ENCODE measurements at places on chromosomes 1 and 21.

DNA sequence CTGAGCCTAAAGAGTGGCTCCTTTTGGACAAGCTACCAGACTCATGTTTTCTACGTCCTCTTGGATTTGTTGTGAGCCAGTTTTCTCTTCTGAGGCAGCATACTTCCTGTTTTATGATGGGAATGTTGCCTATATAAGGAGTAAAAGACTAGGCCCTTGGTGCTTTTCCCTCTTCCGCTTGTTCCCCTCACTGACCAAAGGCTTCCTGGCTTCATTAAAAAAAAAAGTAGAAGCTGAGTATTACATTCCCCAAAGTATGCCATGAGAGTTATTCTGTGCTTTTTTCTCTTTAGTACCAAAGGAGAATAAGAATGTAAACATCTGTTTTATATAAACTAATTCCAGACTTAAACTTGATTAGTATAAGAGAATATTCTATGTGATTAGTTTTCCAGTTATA is 6.5 kb upstream of the HMCN1 start:
- DNase-seq: no peak

GRCh38 chr21:32916522-32917099 is 109.1 kb upstream of the OLIG2 start:
- no peak for DNase-seq

DNA sequence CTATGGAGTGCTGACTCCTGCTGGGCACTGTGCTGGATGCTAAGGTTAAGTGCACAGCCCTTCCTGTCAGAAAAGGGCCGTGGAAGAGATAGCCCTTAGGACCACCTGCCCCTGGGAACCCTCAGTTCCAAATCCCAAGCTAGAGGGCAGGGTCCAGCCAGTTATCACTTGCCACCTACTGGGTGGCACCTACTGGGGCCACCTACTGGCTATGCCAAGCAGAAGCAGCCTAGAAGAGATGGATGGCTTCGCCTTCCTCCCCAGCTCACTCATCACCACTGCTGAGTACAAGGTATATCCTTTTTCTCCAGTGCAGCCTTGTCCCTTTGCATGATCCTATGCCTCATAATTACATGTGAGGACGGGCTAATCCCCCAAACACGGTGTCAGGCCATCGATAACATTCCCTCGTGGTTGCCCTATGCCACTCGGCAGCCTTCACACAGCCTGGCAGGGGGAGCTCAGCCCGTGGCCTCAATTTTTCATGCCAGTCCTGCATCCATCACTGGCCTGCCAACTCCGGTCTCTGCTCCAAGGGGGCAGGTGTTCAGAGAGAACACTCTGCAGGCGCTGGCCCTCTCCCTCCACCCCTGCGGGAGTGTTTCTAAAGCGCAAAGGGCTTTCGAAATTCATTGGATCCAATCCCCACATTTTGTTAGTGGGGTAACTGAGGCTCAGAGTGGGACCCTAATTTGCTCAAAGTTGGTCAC is 49.0 kb downstream of the SYT2 start:
- no peak for DNase-seq

GRCh38 chr1:219113261-219113660 is 60.4 kb upstream of the LYPLAL1 start:
- DNase-seq: no peak

DNA sequence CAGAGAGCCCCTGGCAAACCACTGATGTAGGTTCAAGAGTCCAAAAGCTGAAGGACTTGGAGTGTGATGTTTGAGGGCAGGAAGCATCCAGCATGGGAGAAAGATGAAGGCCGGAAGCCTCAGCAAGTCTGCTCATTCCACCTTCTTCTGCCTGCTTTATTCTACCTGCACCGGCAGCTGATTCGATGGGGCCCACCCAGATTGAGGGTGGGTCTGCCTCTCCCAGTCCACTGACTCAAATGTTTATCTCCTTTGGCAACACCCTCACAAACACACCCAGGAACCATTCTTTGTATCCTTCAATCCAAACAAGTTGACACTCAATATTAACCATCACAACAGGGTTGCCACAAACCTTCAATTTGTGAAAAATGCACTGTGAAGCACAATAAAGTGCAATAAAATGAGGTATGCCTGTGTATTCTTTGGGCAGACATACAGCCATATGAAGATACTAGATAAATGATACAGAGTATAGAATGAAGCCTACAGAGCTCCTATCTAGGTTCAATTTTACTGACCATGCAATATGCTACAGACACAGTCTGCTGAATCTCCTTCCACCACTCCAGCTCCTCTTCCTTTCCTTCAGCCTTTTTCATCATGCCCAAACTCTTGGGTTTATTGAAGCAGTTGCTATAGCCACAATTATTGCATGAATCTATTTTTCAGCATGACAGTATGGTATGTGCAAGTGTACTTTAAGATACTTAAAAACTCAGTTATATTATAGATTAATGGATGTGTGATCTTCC is 24.0 kb upstream of the CDC42BPA start:
- DNase-seq: no peak

GRCh38 chr1:155313261-155313660 is 4.6 kb downstream of the FDPS start:
- DNase-seq: no peak

- DNase-seq: no peak
Observed at GRCh38 chr1:35539824-35540261, 17.4 kb downstream of the KIAA0319L start.

- DNase-seq: no peak
Observed at GRCh38 chr1:29669158-29669871, 433.0 kb downstream of the PTPRU start.

- DNase-seq: no peak
Observed at GRCh38 chr1:65795311-65795710, 2.6 kb downstream of the PDE4B start.

DNA sequence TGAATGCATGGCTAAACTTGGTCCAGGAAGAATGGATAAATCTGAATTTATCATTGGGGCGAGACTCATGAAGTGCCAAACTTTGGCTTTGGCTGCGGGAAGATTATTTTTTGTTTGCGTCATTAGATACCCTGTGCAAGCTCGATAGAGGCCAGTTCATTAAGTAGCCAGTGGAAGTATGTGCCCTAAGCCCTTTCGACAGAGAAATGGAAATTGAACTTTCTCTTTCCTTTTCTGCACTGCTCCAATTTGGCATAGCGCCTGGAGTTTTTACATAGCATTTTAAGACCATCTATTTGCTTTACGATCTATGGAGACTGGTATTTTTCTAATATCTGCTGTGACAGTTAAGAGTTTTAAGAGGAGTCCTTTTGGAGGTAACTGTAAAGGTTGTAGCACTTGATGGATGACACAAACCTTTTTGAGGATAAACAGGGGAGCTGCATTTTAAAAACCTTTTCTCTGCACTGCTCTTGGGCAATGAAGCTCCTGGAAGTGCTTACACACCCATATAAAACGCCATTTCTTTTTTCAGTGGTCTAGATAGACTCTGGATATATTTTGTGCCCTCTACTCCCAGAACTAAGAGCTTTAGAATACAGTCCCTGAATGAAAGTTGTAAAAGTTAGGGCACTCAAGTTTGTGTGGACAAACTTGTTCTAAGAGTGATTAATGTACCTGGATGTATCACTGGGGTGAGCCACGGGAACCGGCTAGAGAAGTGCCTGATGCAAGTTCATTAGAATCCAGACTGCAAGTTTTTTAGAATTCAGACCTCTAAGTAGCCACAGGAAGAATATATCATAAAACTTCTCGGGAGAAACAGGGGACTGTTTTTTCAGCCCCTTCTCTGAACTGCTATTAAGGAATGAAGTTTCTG is 41.3 kb upstream of the CFHR3 start:
- DNase-seq: no peak

DNA sequence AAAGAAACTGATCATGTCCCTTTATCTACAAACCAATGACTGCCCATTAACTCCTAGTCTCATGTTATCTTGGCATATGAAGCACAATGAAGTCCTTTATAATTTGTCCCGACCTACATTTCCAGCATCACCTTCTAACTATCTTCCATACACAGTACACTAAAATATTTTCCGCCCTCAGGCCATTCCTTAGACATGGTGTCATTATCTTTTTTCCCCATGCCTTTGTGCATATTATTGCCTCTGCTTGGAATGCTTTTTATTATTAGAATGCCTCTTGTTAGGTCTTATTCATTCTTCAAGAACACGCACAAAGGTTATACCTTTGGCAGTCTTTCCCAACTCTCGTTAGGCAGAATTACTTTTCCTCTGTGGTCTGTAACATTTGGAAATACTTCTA is 39.6 kb downstream of the ATG4C start:
- no peak for DNase-seq

GRCh38 chr1:192485692-192486436 is 89.7 kb upstream of the RGS1 start:
- DNase-seq: no peak

- no peak for DNase-seq
Observed at GRCh38 chr1:118077331-118078045, 107.5 kb downstream of the SPAG17 start.

- DNase-seq: peak; percentile 49
Observed at GRCh38 chr1:20717452-20718342, at the start of gene KIF17. KIF17 (minus strand) TSS chr1:20718007; CDS start chr1:20717706, 301 bp downstream.

- peak; percentile 61 for DNase-seq
Observed at GRCh38 chr1:46532498-46533178, 18.8 kb downstream of the KNCN start.

- no peak for DNase-seq
Observed at GRCh38 chr1:34930702-34931071, 1.2 kb upstream of the DLGAP3 start.

- DNase-seq: no peak
Observed at GRCh38 chr1:159229896-159230295, 25.2 kb downstream of the ACKR1 start.

DNA sequence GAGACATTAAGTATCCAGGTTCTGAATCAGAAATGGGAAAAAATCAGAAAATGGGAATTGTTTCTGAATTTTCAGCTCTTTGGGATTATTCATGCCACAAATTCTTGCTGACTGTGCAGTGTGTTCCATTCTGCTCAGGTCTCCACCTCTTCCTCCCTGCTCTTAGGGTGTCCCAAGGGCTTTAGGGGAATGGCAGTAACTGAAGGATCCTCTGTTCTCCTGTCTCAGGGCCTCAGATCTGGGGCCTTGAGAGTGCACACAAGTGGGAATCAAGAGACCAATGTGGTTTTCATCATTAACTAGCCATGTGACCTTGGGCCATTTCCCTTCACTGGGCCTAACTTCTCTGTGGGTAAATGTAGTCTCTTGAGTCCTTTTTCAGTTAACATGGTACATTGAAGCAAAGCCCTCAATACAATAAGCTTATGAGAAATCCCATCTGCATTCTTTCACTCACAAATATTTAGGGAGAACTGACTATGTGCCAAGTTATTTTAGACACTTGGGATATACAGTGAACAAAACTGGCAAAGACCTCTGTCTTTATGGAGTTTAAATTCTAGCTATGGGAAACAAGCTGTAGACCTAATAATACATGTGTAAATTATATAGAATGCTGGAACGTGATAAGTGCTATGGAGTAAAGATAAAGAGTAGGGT is 75.7 kb upstream of the SPATA6 start:
- no peak for DNase-seq

DNA sequence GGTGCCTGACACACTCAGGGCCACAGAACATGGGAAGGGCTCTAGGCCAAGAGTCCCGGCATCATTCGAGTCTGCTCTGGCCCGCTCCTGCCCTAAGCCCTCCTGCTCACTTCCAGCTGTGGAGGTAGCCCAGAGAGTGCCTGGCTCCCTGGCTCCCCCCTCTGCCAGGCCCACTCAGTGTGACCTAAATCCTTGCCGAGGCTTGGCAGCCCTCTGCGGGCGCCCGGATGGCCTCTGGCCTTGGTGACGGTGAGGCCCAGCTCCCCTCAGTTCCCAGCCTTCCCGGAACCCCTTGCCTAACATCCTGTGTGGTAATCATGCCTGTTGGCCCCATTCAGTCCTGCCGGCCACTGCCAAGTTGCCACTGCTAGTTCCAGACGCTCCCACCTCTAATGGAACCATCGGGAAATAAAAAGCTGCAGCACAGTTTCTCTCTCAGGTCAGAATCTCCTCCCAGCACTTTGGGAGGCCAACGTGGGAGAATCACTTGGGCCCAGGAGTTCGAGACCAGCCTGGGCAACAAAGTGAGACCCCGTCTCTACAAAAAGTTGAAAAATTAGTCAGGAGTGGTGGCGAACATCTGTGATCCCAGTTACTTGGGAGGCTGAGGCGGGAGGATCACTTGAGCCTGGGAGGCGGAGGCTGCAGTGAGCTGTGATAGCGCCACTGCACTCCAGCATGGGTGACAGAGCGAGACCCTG is 1.2 kb upstream of the H6PD start:
- DNase-seq: no peak

DNA sequence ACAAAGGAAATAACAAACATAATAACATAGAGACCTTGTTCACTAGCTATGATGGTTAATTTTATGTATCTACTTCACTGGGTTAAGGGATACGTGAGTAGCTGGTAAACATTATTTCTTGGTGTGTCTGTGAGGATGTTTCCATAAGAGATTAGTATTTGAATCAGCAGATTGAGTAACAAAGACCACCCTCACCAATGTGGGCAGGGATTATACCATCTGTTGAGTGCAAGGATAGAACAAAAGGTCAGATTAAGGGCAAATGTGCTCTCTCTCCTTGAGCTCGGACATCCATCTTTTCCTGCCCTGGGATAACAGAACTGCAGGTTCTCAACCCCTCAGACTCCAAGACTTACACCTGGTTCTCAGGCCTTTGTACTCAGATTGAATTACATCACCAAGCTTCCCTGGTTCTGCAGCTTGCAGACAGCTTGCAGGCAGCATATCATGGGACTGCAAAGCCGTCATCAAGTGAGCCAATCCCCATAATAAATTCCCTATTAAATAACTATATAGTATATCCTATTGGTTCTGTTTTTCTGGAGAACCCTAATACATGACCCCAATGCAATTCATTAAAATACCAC is 9.2 kb downstream of the SPATA6 start:
- no peak for DNase-seq

All from T-helper 9 cell (primary cell).